ENCODE measurements at places on chromosomes 6 and 20. TPM values are rescaled to one million over a fixed set of nuclear protein-coding genes. Genes with fewer than 3 reads are reported as not detected.

DNA sequence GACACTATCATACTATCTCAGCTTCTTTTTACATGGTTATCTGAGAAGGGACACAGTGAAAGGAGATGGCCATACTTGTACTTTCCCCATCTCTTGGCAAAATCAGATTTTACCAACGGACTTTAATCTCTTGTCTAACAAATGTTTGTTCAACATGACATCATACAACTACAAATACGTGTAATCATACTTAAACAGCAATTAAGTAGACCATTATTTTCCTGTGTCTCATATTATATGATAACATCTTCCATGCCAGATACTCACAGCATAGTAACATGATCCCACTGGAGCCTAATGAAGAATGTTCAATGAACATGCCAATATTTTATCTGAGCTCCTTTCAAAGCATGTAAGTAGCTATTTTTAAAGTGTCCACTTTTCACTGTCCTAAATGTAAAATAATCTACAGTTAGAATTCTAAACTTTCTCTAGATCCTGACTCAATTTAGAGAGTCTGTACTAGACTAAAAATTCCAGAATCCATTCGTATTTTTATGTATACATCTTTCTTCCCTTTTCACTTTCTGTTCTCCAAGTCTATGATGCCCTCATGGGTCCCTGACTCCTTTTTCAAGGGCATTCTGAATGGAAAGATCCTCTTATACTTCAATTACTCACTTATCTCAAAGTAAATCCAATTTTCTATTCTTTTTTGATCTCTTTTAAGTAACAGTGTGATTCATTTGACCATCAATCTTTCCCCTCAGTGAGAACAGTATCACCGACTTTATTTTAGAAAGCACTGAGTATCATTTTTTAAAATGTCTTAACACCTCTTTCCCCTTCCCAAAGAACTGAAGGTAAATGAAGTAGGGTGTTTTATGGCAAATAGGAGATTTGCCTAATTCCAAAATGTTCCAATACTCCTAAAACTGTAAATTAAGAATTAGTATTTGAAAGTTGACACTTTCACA is 133.5 kb downstream of the CDK19 start:
- no peak overlapping the region for H3K27ac ChIP-seq
- H3K27me3 ChIP-seq, result no peaks in the 10 kb centered on the region
- no peaks in the 10 kb centered on the region for H3K36me3 ChIP-seq
- DNase-seq, result no peak
- no peak overlapping the region for H3K4me3 ChIP-seq
- H3K4me1 ChIP-seq, result no peaks in the 10 kb centered on the region

DNA sequence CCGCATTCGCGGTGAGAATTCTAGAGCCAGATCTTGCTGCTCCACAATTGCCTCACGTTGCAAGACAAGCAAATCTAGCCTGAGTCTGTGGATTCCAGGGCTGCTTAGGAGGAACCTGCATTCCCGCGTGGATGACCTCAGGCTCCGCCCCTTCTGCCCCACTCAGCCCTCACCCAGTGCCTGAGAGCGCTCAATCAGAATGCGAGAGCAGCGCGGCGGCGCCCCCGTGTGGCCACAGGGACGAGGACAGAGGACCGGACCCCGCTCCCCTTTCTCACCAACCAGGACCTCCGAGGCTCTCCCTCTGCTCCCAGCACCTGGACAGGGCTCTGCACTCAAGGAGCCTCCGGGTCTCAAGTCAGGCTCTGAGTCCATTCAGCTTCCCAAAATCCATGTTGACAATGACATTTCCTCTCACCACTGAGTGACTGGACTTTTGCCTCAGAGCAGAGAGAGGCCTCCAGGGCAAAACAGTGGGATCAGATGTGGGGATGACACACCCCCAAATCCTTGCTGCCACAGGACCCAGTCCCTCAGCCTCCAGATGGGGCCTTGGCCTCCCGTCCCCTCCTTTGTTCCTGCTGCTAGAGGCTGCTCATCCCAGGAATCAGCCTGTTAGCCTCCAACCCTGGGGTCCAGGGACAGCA is 52.0 kb downstream of the RPP21 start:
- H3K36me3 ChIP-seq, result no peaks in the 10 kb centered on the region
- peak; percentile 99 for DNase-seq
- H3K27me3 ChIP-seq, result no peaks in the 10 kb centered on the region
- no peak overlapping the region for H3K4me3 ChIP-seq

GRCh38 chr6:136486357-136486756 is 63.9 kb downstream of the MAP7 start:
- no peaks in the 10 kb centered on the region for H3K27me3 ChIP-seq
- peaks cover 3% of the 10 kb centered on the region for H3K4me1 ChIP-seq
- H3K4me3 ChIP-seq, result no peak overlapping the region
- DNase-seq, result no peak
- no peak overlapping the region for H3K27ac ChIP-seq
- H3K36me3 ChIP-seq, result no peaks in the 10 kb centered on the region

DNA sequence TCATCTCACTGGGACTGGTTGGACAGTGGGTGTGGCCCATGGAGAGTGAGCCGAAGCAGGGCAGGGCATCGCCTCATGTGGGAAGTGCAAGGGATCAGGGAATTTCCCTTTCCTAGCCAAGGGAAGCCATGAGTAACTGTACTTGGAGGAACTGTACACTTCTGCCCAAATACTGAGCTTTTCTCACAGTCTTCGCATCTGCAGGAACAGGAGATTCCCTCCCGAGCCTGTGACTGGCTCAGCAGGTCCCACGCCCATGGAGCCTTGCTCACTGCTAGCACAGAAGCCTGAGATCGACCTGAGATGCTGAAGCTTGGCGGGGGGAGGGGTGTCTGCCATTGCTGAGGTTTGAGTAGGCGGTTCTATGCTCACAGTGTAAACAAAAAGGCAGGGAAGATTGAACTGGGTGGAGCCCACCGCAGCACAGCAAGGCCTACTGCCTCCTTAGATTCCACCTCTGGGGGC is 10.4 kb upstream of the CALHM5 start:
- no peak for DNase-seq
- no peaks in the 10 kb centered on the region for H3K27me3 ChIP-seq
- H3K4me3 ChIP-seq, result no peak overlapping the region
- no peak overlapping the region for H3K27ac ChIP-seq
- H3K4me1 ChIP-seq, result no peaks in the 10 kb centered on the region

GRCh38 chr6:21559238-21559637 is 34.3 kb upstream of the SOX4 start:
- no peak for DNase-seq
- no peak overlapping the region for H3K4me3 ChIP-seq
- no peaks in the 10 kb centered on the region for H3K36me3 ChIP-seq

DNA sequence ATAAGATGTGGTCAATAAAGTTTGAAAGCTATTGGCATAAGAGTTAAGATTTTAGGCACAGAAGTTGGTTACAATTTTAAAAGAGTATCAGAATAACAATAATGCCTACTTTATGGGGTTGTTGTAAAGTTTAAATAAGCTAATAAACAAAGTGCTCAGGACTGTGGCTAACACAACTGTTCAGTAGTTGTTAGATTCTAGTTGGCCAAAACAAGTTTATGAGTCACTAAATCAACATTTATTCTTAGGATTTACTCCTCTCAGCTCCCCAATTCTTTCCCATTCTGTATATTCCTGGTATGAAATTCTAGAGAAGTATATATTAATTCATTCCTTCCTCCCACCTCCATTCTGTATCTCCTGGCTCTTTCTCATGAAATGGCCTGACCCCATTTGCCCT is 14.5 kb downstream of the RMND1 start:
- H3K27ac ChIP-seq, result no peak overlapping the region
- DNase-seq, result no peak
- H3K4me1 ChIP-seq, result no peaks in the 10 kb centered on the region
- no peak overlapping the region for H3K4me3 ChIP-seq

GRCh38 chr6:68443704-68444103 is 191.4 kb upstream of the ADGRB3 start:
- H3K27ac ChIP-seq, result no peak overlapping the region
- no peak for DNase-seq
- no peaks in the 10 kb centered on the region for H3K4me1 ChIP-seq
- H3K27me3 ChIP-seq, result no peaks in the 10 kb centered on the region

GRCh38 chr20:35253010-35253409 is 24.9 kb downstream of the MMP24OS start:
- H3K27me3 ChIP-seq, result no peaks in the 10 kb centered on the region
- H3K36me3 ChIP-seq, result no peaks in the 10 kb centered on the region
- no peak overlapping the region for H3K27ac ChIP-seq
- H3K4me3 ChIP-seq, result no peak overlapping the region
- no peak for DNase-seq
- H3K4me1 ChIP-seq, result no peaks in the 10 kb centered on the region

DNA sequence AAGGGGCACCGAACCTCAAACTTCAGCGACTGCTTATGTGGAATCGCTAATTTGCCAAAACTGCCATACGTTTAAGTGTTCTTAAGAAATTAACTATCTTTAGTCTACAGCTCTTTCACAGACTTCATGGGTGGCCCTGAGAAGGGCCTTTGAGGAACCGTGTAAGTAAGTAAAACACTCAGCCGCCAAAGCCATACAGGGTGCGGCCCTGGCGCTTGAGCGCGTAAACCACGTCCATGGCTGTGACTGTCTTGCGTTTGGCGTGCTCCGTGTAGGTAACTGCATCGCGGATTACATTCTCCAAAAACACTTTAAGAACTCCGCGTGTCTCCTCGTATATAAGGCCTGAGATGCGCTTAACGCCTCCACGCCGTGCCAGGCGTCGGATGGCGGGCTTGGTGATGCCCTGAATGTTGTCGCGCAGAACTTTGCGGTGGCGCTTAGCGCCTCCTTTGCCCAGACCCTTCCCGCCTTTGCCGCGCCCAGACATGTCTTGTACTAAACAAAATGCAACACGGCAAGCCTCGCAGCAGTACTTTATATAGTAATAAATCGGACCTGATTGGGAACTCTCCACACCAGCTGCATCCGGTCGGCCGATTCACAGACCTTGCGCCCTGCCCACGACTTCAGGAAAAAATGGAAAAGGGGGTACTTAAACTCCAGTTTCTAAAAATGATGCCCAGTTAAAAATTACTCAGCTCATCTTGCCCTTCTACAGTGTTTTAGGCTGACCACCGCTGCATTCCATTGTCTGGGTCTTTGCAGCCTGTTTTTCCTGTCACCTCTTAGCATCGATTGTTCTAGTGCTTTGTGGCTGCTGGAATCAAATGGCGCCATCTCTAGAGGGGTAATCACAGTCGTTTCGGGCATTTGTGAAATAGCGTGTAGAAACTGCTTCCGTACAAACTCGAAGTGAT is 38.9 kb downstream of the OR2B2 start:
- H3K4me3 ChIP-seq, result peak overlapping the region; percentile 69
- peak; percentile 86 for DNase-seq
- no peaks in the 10 kb centered on the region for H3K27me3 ChIP-seq
- peak overlapping the region; percentile 96 for H3K27ac ChIP-seq

DNA sequence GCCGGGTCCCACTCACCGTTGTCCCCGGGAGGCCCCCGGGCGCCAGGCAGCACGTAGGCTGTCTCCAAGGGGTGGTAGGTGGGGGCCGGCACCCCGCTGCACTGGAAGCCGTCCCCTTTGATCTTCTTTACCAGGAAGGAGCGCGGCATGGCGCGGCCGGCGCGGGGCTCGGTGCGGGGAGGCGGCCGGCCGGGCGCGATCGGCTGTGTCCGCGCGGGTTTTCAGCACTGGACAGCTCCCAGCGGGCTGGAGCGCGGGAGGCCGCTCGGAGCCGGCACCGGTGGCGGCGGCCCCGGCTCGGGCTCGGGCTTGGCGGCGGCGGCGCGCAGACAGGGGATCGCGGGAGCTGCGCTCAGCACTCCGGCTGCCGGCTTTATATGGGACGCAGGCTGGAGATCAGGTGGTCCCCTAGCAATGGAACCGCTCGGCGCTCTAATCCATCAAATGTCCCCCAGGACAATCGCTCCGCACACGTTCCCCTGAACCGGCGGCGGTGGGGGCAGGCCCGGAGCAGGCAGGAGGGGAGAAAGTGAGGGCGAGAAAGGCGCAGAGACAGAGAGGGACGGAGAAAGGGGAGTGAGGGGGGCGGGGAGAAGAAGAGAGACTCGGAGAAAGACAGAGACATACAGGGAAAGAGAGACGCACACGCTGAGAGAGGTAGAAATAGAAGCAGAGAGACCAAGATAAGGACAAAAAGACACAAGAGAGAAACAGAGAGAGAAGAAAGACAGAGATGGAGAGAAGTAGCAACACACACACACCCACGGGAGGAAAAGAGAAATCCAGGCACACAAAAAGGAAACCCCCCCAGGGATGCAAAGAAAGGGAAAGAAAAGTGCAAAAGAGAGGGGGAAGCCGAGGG is at the start of gene SCRT2:
TSS of gene SCRT2 (minus strand) at position 350 of the 862 bp plus-strand sequence. CDS start at position 149, 201 bp downstream.
- peak within 1 kb of the TSS; percentile 53 for H3K4me3 ChIP-seq
- peaks cover 3% of the 10 kb centered on the region for H3K27me3 ChIP-seq
- no peaks in the 10 kb centered on the region for H3K4me1 ChIP-seq
- H3K36me3 ChIP-seq, result no peaks in the 10 kb centered on the region

DNA sequence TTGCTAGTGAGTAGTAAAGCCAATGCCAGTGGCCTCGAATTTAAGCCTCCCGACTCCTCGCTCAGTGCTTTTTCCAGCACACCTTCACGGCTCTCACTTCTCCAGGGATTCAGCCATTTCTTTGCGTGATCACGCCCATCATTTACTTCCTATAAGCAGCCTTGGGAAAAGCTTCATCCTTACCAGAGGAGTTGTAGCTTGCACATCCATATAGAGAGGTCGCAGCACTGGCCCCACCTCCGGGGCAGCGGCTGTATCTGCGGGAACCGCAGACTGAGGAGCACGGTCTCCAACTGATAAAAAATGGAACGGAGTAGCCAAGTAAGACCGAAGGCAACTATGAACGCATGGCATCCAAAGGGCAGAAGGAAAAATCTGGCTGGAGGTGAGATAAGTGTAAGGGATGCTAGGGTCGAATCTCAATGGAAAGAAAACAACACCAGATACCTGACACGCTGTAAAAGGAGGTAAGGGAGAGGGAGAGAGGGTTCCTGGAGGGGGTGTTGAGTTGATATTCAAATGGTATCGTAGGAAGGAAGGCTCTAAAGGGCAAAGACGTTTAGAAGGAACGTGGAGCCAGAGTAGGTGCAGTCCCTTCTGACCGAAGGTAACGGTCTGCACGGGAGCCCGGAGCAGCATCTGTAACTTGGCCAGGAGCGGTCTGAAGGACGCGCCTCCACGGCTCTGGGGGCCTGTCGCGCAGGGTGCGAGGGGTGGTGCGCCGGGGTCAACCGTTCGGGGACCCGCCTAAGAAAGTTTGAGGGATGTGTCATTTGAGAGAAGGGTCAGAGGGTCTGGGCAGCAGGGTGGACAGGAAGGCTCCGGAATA is 640 bp downstream of the NFS1 start:
- peaks cover 23% of the 10 kb centered on the region for H3K36me3 ChIP-seq
- H3K4me1 ChIP-seq, result peaks cover 2% of the 10 kb centered on the region
- H3K27me3 ChIP-seq, result no peaks in the 10 kb centered on the region
- H3K27ac ChIP-seq, result no peak overlapping the region
- DNase-seq, result peak; percentile 50

DNA sequence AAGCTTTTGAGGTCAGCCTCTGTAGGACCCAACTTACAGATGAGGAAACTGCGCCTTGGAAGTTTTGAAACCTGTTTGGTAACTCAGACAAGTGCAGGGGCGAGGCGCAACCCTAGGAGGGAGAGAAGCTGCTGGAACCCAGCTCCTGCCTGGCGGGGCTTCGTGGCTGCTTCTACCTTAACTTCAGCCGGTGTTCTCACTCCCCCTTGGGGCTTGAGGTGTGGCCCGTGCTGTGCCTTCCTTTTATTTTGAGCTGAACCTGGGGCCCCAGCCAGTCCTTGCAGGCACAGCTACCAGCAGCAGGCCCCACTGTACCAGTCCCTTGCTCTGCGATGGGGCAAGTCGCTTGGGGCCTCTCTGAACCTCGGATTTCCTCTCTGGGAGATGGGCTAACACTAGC is 12.0 kb downstream of the RBM38 start:
- H3K36me3 ChIP-seq, result peaks cover 45% of the 10 kb centered on the region
- H3K4me1 ChIP-seq, result no peaks in the 10 kb centered on the region
- no peak overlapping the region for H3K4me3 ChIP-seq

The CFAP61 gene
- 0.61 TPM for total RNA-seq

The HLA-DOB gene
- total RNA-seq, result not detected

The RSPO3 gene
- not detected for total RNA-seq

The HUS1B gene
- total RNA-seq, result 0.75 TPM

The CST3 gene
- 53.2 TPM for total RNA-seq

The ADGRF5 gene
- 0.06 TPM for total RNA-seq
